ENCODE measurements at places on chromosomes 5 and 9. TPM values are rescaled to one million over a fixed set of nuclear protein-coding genes. Genes with fewer than 3 reads are reported as not detected.

SAXO1 gene
- 0.08 TPM for total RNA-seq

DNA sequence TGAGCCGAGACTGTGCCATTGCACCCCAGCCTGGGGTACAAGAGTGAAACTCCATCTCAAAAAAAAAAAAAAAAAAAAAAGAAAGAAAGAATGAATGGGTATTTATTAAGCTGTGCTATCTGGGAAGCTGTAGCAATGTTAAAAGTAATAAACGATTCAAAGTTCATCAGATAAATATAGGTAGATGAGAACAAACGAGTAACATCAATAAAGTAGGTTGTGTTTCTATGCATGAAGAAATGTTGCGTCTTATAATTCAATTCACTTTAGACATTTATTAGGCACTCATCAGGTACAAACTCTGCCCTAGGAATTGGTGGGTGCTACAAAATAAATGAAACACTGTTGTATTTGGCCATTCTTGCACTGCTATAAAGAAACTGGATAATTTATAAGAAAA lies 36.8 kb downstream of the C9orf57 start:
- DNase-seq: no peak

DNA sequence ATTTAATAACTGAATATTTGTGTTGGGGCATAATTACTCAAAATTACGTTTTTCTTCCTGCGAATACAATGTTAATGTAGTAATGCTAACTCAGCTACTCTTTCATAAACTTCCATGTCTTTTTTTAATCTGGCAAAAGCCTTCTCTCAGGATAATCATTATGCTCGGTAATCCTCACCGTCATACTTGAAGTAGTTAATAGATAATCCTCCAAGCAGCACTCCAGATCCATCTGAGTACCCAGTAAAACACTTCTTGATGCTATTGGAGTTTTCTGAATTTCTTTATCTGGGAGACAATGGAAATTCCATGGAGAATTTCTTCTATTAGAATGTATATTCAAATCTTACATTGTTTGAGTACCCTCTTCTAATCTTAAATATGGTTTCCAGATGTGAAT lies 34.3 kb downstream of the PARP8 start:
- DNase-seq: no peak

GRCh38 chr5:97097326-97098230 lies 44.8 kb downstream of the LIX1 start:
- no peak for DNase-seq

- peak; percentile 78 for DNase-seq
These were observed 18.2 kb upstream of the WDR38 start for GRCh38 chr9:124835026-124835557.

SPRY4 gene
- 5.7 TPM for total RNA-seq

CD72 gene
- total RNA-seq: 2.7 TPM

HEMGN gene
- not detected for total RNA-seq

DNA sequence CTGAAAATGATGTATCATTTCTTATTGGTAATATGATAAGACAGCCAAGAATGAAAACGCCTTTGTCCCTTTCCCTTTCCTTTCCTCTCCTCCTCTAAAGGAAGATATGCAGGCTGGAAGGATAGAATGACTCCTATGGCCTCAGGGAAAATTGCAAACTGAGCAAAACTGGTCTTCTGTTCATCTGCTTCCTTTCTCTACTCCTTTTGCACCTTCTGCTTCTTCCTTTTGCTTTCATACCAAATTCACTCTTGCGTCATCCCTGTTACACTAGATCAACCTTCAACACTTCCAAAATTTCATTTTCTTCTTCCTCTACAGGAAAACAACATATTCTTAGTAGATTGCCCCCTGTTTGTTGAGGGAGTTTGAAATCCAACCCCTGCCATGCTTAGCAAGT lies 234.1 kb downstream of the ADAMTS6 start:
- no peak for DNase-seq

SPINK13 gene
- total RNA-seq: not detected

CAMK4 gene
- 0.75 TPM for total RNA-seq

DNA sequence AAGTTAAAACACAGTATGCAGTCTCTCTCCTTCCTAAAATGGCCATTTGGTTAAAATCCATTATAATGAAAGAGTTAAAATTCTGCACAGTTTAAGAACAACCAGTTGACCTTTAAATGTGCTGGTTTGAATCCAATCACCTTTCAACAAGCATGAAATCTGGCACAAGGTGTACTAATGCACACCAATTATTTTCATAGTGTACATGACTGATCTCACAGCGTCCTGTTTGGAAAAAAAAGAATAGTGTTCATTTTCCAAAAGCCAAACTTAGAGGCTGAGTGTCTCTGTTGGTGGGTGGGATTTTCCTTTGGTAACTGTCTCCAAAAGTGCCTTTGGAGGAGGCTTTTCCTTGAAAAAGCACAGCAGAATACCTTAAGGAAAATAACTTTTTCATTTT lies 180.6 kb downstream of the DEPDC1B start:
- DNase-seq: no peak
